RWPE1 (cell line): ENCODE measurements at places on chromosomes 11 and 22.

DNA sequence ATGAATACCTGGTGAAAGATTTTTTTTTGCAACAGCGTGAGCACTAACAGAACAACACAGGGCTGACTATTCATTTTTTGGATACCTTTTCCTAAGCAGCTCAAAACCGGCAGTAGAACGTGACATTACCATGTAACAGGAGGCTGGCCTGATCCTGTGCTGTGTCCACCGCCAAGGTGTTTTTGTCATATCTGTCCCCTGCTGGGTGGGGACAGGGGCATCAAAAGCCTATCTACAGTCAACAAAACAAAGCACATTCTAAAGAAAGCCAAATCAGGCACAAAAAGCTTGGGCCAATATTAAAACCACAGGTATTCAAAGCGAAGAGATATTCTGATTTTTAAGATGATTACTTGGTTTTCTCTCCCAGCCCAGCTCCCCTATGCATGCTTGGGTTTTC is 151.2 kb downstream of the LRRC4C start:
- DNase-seq = no peak

DNA sequence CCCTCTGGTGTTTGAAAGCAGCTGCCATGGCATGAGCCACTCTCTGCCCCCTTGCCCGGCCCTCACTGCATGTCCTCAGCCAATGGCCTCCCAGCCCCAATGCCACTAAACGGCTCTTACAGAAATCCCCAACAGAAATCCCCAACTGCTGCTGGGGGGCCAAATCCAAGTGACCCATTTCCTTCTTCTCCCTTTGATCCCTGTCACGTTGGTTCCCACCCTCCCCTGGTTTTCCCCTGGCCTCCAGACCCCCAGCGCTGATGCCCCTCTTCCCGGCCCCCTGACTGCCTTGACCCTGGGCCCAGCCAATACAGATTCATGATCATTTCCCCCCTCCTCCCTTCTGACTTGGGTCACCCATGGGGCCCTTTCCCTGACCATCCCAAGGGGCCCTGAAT is 30.9 kb downstream of the IGLL1 start:
- no peak for DNase-seq

DNA sequence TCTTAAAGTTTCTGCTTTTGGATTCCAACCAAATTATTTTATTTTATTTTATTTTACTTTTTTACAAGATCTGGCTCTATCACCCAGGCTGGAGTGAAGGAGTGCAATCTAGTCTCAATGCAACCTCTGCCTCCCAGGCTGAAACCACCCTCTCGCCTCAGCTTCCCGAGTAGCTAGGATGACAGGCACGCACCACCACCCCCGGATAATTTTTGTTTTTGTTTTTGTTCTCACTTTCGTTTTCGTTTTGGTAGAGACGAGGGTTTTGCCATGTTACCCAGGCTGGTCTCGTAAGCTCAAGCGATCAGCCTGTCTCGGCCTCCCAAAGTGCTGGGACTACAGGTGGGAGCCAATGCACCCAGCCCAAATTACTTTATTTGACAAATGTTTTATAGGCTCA is 219.8 kb downstream of the ETS1 start:
- no peak for DNase-seq

DNA sequence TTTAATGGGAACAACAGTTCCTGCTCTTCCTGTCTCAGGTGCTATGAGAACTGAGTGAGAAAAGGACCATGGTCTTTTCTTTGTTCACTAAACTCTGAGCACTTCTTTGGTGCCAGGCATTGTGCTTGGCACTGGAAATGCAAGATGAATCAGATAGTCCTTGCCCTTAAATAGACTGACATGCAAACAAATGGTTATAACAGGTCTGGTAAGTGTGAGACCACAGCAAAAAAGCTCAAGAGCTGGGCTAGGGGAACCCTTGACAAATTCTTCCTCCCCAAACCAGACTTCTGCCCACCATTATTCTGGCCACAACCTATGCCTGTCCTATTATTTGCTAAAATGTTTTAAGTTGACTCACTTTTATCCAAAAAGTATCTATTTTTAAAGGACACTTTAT is 5.1 kb downstream of the SLC43A3 start:
- no peak for DNase-seq

- peak; percentile 33 for DNase-seq
Measured at GRCh38 chr11:67614730-67615714, 8.3 kb downstream of the NDUFV1 start.

- no peak for DNase-seq
Measured at GRCh38 chr11:42773729-42774128, 538.1 kb upstream of the API5 start.

GRCh38 chr11:24163146-24163545 is 333.7 kb upstream of the LUZP2 start:
- no peak for DNase-seq
